Spleen (tissue), 13 donors: ENCODE measurements at places on chromosomes 7 and 10. TPM values are rescaled to one million over a fixed set of nuclear protein-coding genes. Genes with fewer than 3 reads are reported as not detected.

NRCAM gene
- polyA plus RNA-seq, result 8.7 TPM

PPP1R3C gene
- polyA plus RNA-seq, result 1.4 TPM

ADAM12 gene
- 0.71 TPM for polyA plus RNA-seq

MRPS24 gene
- 115 TPM for polyA plus RNA-seq

TUBB8 gene
- 0.76 TPM for polyA plus RNA-seq

NKX1-2 gene
- polyA plus RNA-seq, result not detected

NME8 gene
- polyA plus RNA-seq, result 2.9 TPM

IL6 gene
- 5.4 TPM for polyA plus RNA-seq

TUBAL3 gene
- not detected for polyA plus RNA-seq

NPC1L1 gene
- 0.02 TPM for polyA plus RNA-seq

CALY gene
- polyA plus RNA-seq, result 0.12 TPM

TMEM130 gene
- 0.11 TPM for polyA plus RNA-seq

NSMCE4A gene
- 121 TPM for polyA plus RNA-seq

VIPR2 gene
- 0.48 TPM for polyA plus RNA-seq

LEP gene
- 0.21 TPM for polyA plus RNA-seq

DNA sequence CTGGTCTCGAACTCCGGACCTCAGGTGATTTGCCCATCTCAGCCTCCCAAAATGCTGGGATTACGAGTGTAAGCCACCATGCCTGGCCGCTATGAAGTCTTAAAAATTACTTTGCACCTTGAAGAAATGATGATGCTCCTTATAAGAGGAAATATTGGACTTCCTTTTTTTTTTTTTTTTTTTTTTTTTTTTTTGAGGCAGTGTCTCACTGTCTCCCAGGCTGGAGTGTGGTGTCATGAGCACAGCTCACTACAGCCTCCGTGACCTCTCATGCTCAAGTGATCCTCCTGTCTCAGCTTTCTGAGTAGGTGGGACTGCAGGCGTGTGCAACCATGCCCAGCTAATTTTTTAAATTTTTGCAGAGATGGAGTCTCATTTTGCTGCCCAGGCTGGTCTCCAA is 65.3 kb downstream of the KMT2E start:
- H3K4me1 ChIP-seq, result no peaks in the 10 kb centered on the region
- no peaks in the 10 kb centered on the region for H3K27me3 ChIP-seq
- H3K36me3 ChIP-seq, result peaks cover 94% of the 10 kb centered on the region
- H3K4me3 ChIP-seq, result no peak overlapping the region
- no peak overlapping the region for H3K27ac ChIP-seq

DNA sequence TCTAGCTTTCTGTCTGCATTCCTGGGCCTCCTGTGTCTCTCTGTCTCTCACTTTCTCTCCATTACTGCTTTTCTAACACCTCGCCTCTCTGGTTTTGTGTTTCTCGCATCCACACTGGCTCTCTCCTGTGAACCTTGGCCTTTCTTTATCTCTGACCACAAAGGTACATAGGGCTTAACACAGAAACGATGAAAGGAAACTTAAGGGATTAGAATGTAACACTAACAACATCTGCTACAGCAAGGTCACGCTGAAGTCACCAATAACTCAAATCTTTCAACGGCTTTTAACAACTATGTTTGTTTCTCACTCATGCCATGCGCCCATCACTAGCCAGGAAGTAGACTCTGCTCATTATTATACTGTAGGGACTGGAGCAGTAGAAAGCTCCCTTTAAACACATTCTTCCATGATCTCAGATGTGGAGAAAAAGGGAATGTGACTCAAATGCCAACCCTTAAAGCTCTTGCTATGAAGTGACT is 9.3 kb upstream of the OR6V1 start:
- H3K4me1 ChIP-seq, result peaks cover 12% of the 10 kb centered on the region
- no peaks in the 10 kb centered on the region for H3K27me3 ChIP-seq
- H3K27ac ChIP-seq, result no peak overlapping the region
- no peak for DNase-seq
- H3K36me3 ChIP-seq, result no peaks in the 10 kb centered on the region

GRCh38 chr10:33193701-33194521 is 140.6 kb downstream of the NRP1 start:
- peaks cover 16% of the 10 kb centered on the region for H3K4me1 ChIP-seq
- H3K27me3 ChIP-seq, result no peaks in the 10 kb centered on the region
- H3K4me3 ChIP-seq, result no peak overlapping the region

GRCh38 chr10:1601406-1601805 is 135.9 kb downstream of the ADARB2 start:
- no peak for DNase-seq
- H3K27ac ChIP-seq, result no peak overlapping the region
- no peak overlapping the region for H3K4me3 ChIP-seq
- H3K4me1 ChIP-seq, result no peaks in the 10 kb centered on the region

- no peaks in the 10 kb centered on the region for H3K27me3 ChIP-seq
- no peaks in the 10 kb centered on the region for H3K36me3 ChIP-seq
- peaks cover 53% of the 10 kb centered on the region for H3K4me1 ChIP-seq
- no peak overlapping the region for H3K4me3 ChIP-seq
- H3K27ac ChIP-seq, result peak overlapping the region; percentile 82
- no peak for DNase-seq
Measured at GRCh38 chr10:93436591-93437085, 45.5 kb downstream of the MYOF start.

GRCh38 chr10:119655566-119656001 is 4.4 kb downstream of the BAG3 start:
- no peak overlapping the region for H3K4me3 ChIP-seq
- H3K4me1 ChIP-seq, result peaks cover 43% of the 10 kb centered on the region
- no peak for DNase-seq
- no peaks in the 10 kb centered on the region for H3K36me3 ChIP-seq
- peak overlapping the region; percentile 95 for H3K27ac ChIP-seq

- no peaks in the 10 kb centered on the region for H3K27me3 ChIP-seq
- no peak for DNase-seq
- no peaks in the 10 kb centered on the region for H3K36me3 ChIP-seq
Measured at GRCh38 chr7:130390486-130390885, 10.2 kb downstream of the CPA1 start.

- no peaks in the 10 kb centered on the region for H3K27me3 ChIP-seq
- peak within 1 kb of the TSS; percentile 60 for H3K4me3 ChIP-seq
- H3K27ac ChIP-seq, result peak within 1 kb of the TSS; percentile 94
- DNase-seq, result peak; percentile 99
- no peaks in the 10 kb centered on the region for H3K36me3 ChIP-seq
Measured at GRCh38 chr10:49538381-49539319, at the start of gene ERCC6. Gene ERCC6, minus strand, starts transcription at chr10:49539121.

DNA sequence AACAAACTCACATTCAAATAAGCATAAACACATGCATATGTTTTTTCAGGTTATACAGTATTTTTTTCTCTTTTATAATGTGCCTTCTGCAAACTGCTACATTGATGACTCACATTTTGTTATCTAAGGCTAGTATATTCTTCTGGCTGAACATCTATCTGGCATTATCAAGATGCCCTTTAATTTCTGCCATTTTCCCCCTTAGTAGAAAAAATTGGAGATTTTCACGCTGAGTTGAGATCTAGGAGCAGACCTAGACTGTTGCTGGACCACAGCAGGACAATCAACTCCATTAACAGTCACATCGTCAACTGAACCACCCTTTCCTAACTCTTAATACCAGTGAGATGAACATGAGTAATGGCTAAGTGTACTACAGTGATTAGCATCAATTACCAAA is 41.6 kb downstream of the ERCC6 start:
- H3K4me1 ChIP-seq, result no peaks in the 10 kb centered on the region
- no peak for DNase-seq
- H3K36me3 ChIP-seq, result peaks cover 7% of the 10 kb centered on the region
- no peak overlapping the region for H3K4me3 ChIP-seq
- H3K27me3 ChIP-seq, result no peaks in the 10 kb centered on the region
- no peak overlapping the region for H3K27ac ChIP-seq

DNA sequence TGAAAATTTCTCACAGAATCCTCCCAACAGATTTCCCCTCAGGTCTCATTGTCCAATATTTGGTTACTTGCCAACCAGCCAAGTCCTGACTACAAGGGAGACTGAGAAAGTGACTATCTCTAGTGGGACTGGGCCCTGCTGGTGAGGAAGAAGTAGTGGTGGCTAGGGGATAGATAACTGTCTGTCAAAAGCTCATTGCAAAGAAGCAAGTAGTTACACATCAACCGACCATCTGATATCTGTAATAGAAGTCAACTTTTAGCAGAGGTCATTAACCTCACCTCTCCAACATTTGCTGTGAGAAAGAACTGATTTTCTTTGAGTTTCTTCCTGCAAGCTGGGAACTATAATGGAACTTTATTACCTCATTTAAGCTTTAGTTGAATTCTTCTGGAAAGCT is 15.2 kb downstream of the STAMBPL1 start:
- H3K4me1 ChIP-seq, result peaks cover 44% of the 10 kb centered on the region
- no peak for DNase-seq
- H3K4me3 ChIP-seq, result no peak overlapping the region

- no peaks in the 10 kb centered on the region for H3K36me3 ChIP-seq
- no peaks in the 10 kb centered on the region for H3K4me1 ChIP-seq
- no peaks in the 10 kb centered on the region for H3K27me3 ChIP-seq
Measured at GRCh38 chr7:83149466-83149865, 13.2 kb downstream of the PCLO start.

DNA sequence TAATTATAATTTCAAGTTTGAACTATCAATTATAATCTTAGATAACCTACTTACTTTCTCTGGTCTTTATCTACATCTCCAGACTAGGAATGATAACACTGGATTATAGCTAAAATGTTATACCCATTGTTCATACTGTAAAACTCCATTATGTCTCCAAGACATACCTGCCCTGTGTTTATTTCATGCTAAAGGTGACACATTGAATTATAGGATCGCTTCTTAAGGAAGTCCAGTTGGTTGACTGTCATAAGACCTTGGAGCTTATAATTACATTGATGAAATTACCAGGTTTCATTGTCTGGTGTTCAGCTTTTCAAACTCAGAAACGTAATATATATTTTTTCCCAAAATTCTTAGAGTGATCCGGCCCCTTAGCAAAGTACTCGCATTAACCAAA is 15.5 kb upstream of the HERC4 start:
- H3K4me1 ChIP-seq, result no peaks in the 10 kb centered on the region
- H3K27me3 ChIP-seq, result no peaks in the 10 kb centered on the region
- no peak for DNase-seq
- no peaks in the 10 kb centered on the region for H3K36me3 ChIP-seq

DNA sequence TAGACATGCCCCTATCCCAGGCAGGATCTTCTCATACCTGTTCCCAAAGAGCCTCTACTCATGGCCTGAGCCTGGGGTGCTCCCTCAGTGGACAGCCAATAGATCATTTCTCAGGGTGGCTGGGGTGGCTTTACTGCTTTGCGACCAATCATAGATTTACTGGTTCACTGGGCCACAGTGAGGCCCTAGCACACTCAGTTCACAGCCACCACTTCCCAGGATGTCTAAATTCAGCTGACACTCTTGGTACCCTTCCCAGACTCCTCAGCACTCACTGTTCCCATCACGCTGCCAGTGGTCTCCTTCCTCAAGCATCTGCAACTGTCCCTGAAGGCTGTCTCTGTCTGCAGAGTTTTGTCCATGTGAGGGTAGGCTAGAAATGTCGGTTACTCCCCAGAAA is 50.6 kb downstream of the ARHGAP22 start:
- no peak for DNase-seq
- no peaks in the 10 kb centered on the region for H3K36me3 ChIP-seq
- H3K4me3 ChIP-seq, result no peak overlapping the region
- no peaks in the 10 kb centered on the region for H3K27me3 ChIP-seq
- peaks cover 6% of the 10 kb centered on the region for H3K4me1 ChIP-seq
- no peak overlapping the region for H3K27ac ChIP-seq

DNA sequence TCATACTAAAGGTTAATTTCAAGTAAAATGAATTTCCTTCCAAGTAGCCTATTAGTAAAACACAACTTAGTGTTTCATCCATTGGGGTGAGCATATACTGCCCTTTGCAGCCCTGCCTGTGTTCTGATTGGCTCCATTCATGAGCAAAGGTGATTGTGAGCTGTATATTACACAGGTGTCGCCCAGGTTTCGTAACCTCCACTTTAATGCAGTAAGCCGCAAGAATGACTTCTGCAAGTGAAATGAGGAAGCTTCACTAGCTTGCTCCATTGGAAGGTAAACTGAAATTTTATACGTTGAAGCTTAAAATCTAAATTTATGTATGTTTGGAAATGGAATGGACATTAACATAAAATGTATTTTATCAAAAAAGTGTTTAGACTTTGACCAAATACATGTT is 24.4 kb downstream of the MTURN start:
- no peak overlapping the region for H3K4me3 ChIP-seq
- H3K27me3 ChIP-seq, result no peaks in the 10 kb centered on the region
- H3K27ac ChIP-seq, result peak overlapping the region; percentile 71
- DNase-seq, result no peak
- peaks cover 15% of the 10 kb centered on the region for H3K4me1 ChIP-seq

GRCh38 chr7:96016735-96017134 is 244.4 kb downstream of the DYNC1I1 start:
- no peaks in the 10 kb centered on the region for H3K4me1 ChIP-seq
- no peak overlapping the region for H3K4me3 ChIP-seq
- DNase-seq, result no peak

DNA sequence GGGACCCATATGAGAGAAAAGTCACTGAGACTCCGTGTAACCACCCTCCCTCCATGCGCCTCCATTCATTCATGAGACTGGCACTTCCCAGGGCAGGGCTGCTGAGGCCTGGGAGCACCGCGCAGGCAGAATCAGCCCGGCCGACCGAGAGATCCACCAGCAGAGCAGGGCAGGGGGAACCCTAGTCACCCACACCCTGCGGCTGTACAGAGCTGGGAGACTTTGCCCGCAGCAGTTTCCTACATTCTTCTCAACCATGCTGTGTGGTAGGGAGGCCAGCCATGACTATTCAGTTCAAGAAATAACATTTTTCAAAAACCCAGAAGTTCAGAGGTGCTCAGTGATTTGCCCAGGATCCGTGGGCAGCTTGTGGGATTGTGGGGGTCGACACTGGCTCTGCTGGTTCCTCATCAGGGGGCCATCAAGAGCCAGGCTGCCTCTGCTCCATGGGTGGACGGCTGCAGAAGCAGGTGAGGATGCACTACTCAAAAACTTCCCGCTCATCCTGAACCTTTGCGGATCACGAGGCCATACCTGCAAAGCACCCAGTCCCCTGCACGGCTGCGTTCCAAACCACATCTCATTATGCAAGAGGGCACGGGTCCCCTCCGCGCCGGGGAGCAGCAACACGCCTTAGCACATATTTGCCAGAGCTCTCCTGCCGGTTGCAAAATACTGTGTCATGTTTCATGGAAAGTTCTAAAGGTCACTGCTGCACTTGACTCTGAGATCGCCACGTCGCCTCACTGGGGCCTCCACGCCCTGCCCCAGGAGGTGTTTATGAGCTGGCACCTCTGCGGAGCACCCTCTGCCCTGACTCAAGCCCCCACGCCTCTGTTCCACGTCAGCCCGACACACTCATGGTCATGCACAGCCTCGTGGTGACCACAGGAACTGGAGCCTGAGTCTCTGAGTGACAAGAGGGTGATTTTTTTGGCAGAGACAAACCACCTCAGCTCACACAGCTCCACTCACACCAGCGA is 132.0 kb downstream of the PRKAG2 start:
- DNase-seq, result no peak
- peaks cover 14% of the 10 kb centered on the region for H3K4me1 ChIP-seq
- no peak overlapping the region for H3K4me3 ChIP-seq
- H3K27ac ChIP-seq, result no peak overlapping the region

DNA sequence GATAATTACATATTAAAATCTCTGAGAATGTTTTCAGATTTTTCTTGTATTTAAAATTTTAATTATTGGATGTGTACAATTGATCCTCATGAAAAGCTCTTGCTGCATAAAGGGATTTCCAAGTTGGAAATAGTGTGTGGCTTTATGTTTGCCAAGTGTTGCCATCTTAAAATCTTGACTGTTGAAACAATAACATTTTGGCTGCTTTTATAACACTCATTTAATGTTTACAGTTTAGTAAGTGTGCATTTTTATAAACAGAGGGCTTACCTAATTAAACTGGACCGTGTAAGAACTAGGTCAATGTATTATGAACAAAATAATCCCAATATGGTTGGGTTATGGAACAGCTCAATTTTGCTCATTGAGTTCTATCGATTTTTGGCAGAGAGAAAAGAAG is 23.9 kb downstream of the SEMA3A start:
- H3K27me3 ChIP-seq, result no peaks in the 10 kb centered on the region
- H3K27ac ChIP-seq, result no peak overlapping the region
- H3K4me3 ChIP-seq, result no peak overlapping the region
- no peaks in the 10 kb centered on the region for H3K36me3 ChIP-seq
